Activated B cell treated with CpG ODN at 0.5 μM for 24 hours (primary cell): ENCODE measurements at places on chromosomes 3 and 15.

- DNase-seq, result no peak
These were observed 270.0 kb upstream of the HES1 start for GRCh38 chr3:193865896-193866480.

DNA sequence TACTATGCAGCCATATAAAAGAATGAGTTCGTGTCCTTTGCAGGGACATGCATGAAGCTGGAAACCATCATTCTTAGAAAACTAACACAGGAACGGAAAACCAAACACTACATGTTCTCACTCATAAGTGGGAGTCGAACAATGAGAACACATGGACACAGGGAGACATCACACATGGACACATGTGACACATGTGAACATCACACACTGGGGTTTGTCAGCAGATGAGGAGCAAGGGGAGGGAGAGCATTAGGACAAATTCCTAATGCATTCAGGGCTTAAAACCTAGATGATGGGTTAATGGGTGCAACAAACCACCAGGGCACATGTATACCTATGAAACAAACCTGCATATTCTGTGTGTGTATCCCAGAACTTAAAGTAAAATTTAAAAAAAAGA lies 408.0 kb downstream of the EPHB1 start:
- DNase-seq, result no peak

GRCh38 chr3:8743021-8743601 lies 9.5 kb downstream of the CAV3 start:
- no peak for DNase-seq

DNA sequence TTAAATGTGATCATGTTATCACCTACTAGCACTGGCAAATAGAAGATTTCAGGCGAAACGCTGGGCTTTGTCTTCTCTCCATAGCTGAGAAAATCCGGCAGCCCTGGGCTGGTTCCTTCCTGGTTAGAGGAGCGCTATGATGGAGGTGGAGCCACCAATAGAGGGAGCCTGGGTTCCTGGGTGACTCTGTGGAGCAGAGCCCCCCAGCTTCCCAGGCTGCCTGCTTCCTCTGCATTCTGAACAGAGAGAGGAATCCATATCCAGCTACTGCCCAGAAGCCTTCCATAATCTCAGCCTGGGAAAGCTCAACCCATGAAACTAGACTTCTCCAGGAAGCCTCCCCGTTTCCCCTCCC lies 32.6 kb upstream of the IQSEC1 start:
- no peak for DNase-seq

GRCh38 chr15:81929557-81929956 lies 116.3 kb downstream of the MEX3B start:
- no peak for DNase-seq

GRCh38 chr15:75694241-75695182 lies 18.1 kb downstream of the CSPG4 start:
- DNase-seq, result no peak
